Pulmonary artery endothelial cell (primary cell): ENCODE measurements at places on chromosomes 2 and 18. TPM values are rescaled to one million over a fixed set of nuclear protein-coding genes. Genes with fewer than 3 reads are reported as not detected.

TTL gene
- total RNA-seq = 50.5 and 69.3 TPM in 2 replicates

THSD7B gene
- not detected in 2 replicates for total RNA-seq

VIL1 gene
- total RNA-seq = not detected in 2 replicates

FHOD3 gene
- 0.07 TPM in 2 replicates for total RNA-seq

TMEM163 gene
- 0.81 and 2.2 TPM in 2 replicates for total RNA-seq

AOX1 gene
- total RNA-seq = 3.4 and 14.5 TPM in 2 replicates

DUSP28 gene
- total RNA-seq = 1.8 and 2.2 TPM in 2 replicates

ANKRD53 gene
- total RNA-seq = 0.14 and 0.20 TPM in 2 replicates

POTEC gene
- total RNA-seq = not detected in 2 replicates

RNF152 gene
- total RNA-seq = 46.2 and 76.5 TPM in 2 replicates

GREB1 gene
- total RNA-seq = 0.07 TPM in 2 replicates

TMEM150A gene
- total RNA-seq = 8.5 and 8.8 TPM in 2 replicates

HTR2B gene
- 4.2 and 6.1 TPM in 2 replicates for total RNA-seq

PCBP1 gene
- 47.0 and 48.7 TPM in 2 replicates for total RNA-seq

NFU1 gene
- 38.2 and 42.1 TPM in 2 replicates for total RNA-seq

SERPINB13 gene
- total RNA-seq = not detected in 2 replicates

CTAGE1 gene
- not detected in 2 replicates for total RNA-seq

ZNF638 gene
- 93.0 and 131 TPM in 2 replicates for total RNA-seq

UGT1A10 gene
- total RNA-seq = not detected in 2 replicates
